ENCODE measurements at places on chromosomes 3 and 15.

- DNase-seq = no peak
Observed at GRCh38 chr3:173911446-173911845, 513.9 kb downstream of the NLGN1 start.

GRCh38 chr3:51063053-51063452 lies 322.0 kb upstream of the MANF start:
- no peak for DNase-seq

GRCh38 chr3:194357681-194358080 lies 6.6 kb upstream of the CPN2 start:
- peak; percentile 35 for DNase-seq

DNA sequence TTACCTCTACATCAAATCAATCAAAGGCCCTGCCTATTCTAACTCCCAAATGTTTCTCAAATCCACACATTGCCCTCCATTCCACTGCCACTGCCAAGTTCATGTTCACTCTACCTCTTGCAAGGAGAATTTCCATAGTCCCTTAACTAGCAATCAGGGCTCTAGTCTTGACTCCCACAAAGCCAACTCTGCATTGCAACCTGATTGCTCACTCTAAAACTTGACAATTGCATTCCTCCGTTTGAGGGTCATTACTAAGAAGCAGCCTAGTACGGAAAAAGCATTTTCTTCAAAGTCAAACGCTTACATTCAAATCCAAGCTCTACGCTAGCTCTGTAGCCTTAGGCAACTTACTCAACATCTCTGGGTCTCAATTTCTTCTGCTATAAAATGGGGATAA lies 1.2 kb downstream of the CPA3 start:
- DNase-seq = peak; percentile 64

GRCh38 chr15:66252685-66253417 lies 699 bp downstream of the MEGF11 start:
- no peak for DNase-seq
